ENCODE measurements at places on chromosomes 7 and 10.

- DNase-seq: no peak
Observed at GRCh38 chr10:24651923-24652322, 71.8 kb downstream of the ARHGAP21 start.

GRCh38 chr7:107173691-107174406 is 5.0 kb downstream of the HBP1 start:
- DNase-seq: no peak

GRCh38 chr7:84591897-84592296 is 397.3 kb upstream of the SEMA3A start:
- no peak for DNase-seq

DNA sequence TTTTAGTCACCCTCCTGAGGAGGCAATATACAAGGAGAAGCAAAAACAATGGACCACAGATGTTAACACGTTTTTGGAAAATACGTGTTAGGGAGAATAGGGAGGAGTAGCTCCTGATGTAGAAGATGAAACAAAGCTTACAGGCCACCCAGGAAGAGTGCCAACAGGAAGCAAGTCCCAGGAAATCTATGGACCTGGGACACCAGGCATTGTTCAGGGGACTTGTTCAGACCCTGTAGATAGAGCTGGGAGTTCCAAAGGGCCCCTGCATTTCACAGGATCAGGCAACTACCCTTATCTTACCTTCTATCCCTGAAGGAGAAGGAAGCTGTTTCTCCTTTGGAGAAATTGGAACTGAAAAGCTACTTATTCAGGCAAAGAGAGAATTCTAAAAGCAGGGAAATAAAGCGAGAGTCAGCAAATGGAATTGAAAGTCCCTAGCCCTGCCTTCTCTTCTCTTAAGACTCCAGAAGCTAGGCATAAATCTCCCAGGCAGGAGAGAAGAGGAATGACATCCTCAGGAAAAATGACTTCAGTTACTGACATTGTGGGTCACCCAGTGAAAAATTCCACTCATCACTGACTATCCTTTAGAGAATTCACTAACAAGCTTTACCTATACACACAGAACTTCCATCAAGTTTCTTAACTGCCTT is 77.7 kb upstream of the FAM3C start:
- DNase-seq: no peak

DNA sequence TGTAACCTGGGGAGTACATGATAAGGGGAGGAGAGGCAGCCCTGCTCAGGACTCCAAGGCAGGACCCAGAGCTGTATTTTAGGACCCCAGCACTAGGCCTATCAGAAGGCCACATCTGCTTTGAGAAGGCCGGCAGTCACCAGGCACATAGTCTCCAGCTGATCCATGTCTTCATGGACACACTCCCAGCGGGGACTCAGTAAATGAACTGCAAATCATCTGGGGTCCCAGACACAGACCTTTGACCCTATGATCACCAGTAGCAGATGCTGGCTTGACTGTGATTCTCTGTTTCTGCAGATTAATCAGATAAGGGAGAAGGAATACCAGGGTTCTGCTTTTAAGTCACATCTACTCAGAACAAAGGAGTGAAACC is 341.4 kb upstream of the PODXL start:
- no peak for DNase-seq

DNA sequence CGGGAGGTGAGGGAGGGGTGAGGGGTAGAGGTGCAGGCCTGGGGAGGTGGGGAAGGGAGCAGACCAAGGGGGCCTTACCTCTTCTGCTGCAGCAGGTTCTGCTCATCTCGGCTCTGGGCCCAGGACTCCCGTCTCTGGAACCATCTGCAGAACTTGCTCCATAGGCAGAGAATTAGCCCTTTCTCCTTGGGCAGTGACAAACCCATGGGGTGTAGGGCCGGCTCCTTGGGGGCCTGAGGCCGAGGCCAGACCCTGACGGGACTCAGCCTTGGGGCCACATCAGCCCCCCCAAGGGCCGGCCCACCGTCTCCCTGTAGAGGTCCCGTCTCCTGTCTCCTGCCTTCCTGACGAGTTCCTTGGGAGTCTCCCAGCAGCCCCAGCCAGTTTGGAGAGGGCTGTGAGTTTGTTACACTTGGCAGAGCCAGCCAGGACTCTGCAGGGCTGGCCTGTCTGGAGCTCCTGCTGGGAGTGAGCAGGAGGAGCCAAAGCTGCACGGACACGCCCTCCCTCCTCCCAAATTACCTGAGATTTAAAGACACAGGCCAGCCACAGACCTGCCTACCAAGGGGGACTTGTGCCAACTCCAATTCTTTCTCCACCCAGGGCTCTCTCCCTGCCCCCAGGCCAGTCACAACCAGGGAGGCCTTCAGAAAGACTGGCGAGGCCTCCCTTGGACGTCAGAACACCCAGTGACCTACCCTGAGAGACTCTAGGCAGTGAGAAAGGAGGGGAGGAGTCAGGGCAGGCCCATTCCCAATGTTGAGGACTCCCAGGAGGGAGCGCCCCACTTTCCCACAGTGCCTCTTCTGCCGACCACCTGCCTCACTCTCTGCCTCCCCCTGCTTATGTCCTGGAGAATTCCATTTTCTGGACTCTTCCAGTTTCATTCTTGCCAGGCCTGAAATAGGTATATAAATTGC is at the start of gene TRPV6:
Gene TRPV6, minus strand, starts transcription at position 435 of the 920 bp plus-strand sequence.
- no peak for DNase-seq

GRCh38 chr10:86931872-86932271 is 25.5 kb downstream of the MMRN2 start:
- DNase-seq: no peak

- DNase-seq: no peak
Observed at GRCh38 chr10:103580430-103580829, 86.9 kb downstream of the NEURL1 start.

GRCh38 chr10:78148961-78149612 is 115.4 kb downstream of the RPS24 start:
- no peak for DNase-seq

DNA sequence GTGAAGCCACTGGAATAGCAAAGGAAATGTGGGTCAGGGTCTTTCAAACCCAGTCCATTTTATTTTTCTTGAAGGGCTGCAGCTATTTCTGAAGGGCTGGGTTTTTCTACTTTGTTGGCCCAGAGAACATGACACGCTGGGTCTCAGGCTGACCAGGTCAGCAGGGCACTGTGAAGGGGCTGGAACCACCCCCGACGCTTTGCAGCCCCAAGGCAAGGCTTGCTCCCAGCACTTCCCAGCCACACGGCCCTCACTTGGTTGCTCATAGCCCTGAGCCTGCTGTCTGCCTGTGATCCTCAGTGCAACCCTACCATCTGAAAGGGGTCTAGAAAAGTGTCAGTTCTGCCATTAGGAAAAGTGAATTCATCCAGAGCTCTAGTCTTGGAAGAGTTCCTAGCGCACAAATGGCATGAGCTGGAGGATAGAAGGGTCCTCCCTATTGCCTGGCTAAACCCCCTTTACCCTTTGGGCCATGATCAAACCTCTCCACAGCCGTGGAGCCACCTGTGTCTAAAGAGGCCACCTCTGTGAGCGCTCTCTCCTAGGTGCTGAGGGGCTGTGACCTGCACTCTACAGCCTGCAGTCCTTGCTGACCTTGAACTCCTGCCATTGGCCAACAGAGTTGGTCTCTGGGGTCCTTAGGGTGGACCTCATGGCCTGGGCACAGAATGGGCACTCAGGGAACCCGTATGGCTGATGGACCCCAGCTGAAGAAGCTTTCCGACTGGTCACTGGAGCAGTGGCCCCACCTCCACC is 132.0 kb downstream of the RGS10 start:
- no peak for DNase-seq

DNA sequence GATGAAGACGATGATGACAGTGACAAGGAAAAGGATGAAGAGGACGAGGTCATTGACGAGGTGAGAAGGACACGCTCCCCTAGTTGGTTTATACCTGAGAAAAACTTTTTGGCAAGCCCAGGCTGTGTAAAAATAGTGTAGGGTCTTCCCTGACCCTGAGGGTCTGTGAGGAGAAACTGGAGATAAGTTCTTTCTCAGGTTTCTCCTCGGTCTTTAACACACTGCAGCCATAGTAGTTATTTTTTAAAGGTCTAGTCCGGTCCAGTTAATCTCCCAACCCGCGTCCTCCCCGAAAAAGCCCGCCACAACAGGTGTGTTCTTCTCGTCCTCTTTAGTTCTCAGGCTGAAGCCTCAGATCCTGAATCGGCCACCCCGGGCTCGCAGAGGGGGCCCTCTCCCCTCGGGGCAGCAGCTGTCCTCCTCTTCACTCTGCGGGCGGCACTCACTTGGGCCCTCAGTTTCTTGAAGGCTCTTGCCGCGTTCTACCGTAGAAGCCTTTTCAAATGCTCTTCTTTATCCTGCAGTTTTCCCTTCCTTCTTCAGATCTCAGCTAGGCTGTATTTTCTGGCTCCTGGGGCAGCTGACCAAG is 411 bp downstream of the BCCIP start:
- DNase-seq: no peak

GRCh38 chr10:79442171-79443040 is 3.0 kb downstream of the ZCCHC24 start:
- no peak for DNase-seq

GRCh38 chr7:34128762-34129161 is 223.4 kb downstream of the BMPER start:
- DNase-seq: no peak

DNA sequence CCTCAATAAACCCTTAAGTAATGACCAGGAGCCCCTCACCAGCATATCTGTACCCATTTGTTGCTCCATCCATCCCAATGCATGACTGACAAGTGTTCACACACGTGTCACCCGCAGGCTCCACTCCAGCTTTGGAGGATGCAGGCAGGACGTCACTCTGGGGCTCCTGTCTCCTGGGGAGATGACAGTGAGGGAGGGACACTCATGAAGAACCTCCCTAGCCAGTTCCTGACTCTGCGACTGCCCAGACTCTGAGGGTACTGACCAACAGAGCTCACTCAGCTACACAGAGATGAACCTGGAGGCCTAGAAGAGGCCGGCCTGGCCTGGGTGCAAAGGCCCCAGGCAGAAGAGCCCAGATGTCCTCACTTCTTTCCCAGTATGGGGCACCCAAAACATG is 135.1 kb upstream of the RET start:
- no peak for DNase-seq

- DNase-seq: no peak
Observed at GRCh38 chr7:82194016-82194643, 249.4 kb downstream of the CACNA2D1 start.

GRCh38 chr7:50479743-50480517 is 29.8 kb upstream of the FIGNL1 start:
- no peak for DNase-seq

GRCh38 chr7:46680147-46680546 is 759.1 kb upstream of the IGFBP3 start:
- DNase-seq: no peak

- no peak for DNase-seq
Observed at GRCh38 chr10:75762431-75762802, 331.0 kb downstream of the LRMDA start.

DNA sequence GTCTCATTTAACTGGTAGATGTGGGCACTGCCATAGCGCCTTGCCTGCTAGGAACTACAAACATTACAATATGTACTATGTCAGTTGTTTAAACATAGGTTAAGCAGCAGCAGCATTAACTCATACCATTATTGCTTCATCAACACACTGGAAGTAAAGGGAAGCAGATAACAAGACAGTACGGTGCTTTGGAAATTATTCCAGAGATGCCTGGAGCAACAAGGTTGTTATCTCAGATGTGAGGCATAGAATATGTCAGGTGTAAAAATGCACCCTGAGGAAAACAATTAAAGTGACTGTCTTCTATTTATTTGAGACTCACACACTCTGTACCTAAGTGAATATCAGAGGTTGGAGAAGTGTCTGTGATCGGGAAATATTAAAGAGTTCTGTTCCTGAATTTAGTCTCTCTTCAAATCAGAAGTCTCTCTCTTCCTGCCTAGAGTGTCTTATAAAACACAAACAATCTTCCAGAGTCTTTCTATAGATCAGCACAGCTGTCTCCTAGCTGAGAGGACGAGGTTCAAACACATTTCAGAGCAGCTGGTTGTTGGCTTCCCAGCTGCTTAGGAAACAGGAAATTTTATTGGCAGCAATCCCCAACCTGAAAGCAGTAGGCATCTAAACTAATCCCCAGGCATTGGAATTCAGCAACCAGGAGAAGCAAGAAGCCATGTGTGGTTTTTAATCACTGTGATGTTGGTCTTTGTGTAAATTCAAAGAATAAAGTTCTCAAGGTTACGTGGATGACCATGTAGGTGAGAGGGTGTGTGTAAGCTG is 994.4 kb upstream of the LRRTM3 start:
- DNase-seq: no peak

DNA sequence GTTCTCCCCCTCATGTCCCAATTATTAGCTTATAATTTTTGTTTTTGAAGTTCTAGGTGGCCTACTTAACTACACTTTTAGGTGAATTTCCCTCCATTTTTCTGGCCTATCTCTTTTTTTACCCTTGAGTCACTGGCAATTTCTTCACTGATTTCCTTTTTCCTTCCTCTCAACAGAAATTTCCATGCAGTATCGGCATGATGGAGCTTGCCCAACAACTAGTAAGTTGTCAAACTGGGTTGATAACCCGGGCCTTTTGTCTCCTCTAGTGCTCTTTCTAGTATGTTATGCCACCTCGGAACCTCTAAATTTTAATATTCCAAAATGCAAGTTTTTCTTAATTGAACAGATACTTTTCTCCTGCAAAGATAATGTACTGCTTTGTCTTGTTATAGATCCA is 147.1 kb downstream of the MLLT10 start:
- DNase-seq: no peak

DNA sequence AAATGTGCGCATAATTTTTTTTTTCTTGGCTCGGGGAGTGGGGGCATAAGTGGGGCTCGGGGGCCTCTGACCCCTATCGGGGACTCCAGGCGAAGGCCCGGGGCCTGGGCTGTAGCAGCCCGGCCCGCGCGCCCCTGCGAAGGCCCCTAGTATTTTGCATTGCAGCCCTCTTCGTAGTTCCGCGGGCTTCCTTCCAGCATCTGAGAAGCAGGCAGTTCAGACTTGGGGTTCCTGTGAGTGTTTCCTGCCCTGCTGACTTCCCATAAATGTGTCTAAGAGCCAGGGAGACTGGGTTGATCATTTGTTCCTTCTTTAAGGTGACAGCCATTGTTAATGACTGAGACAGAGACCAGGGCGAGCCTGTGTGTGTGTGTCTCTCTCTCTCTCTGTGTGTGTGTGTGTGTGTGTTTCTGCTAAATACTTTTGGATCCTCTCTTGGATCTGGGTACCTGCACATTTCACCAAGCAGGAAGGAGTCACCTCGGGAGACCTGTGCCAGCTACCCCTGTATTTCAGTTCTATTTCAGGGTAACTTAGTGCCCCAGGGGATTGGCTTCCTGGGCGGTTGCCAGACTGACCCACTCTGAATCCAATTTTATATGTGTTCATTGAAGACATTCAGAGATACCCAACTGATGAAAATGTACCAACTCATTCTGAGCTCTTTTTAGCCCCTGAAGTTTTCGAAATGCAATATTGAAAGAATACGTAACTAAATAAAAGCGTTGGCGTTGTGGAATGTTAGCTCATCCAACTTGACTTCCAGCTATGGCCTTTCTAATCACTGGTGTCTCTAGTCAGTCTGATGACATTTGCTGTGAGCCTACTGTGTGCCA is 805 bp downstream of the MSRB2 start:
- no peak for DNase-seq

DNA sequence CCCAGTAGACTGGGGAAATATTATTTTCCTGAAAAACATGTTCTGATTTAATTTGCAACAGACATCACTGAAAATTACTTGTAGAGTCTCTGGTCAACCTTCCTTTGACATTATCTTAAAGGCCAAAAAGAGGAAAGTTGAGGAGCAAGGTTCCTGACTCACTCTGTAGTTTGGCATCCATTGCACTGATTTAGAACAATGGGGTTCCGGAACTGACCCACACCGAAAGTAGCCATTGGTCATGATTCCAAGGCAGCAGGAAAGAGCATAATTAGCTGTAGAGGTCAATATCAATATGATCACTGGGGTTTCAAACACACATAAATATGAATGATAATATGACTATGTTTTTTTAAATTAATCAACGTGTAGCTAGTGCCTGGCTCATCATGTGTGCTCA is 65.8 kb downstream of the DNMBP start:
- DNase-seq: no peak
